Fibroblast of mammary gland (primary cell): ENCODE measurements at places on chromosomes 16 and 17.
A peak's percentile ranks its signal among the peaks of the same experiment; 100 is the strongest.

DNA sequence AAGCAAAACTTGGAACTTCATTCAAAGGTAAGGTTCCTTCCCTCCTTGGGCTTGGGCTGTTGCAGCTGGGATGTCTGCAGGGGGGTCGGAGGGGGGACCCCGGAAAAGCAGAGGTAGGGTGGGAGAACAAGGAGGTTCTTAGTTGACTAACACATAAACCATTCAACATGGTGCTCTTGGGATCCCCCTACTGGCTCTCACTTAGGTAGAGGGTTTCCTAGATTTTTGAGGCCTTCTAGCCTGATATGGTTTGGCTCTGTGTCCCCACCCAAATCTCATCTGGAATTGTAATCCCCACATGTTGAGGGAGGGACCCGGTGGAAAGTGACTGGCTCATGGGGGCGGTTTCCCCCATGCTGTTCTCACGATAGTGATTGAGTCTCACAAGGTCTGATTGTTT is 93.9 kb downstream of the RGS9 start:
- no peak for DNase-seq

- DNase-seq: no peak
Measured at GRCh38 chr16:85479972-85480726, 133.0 kb upstream of the GSE1 start.

GRCh38 chr16:22360963-22361659 is 13.3 kb downstream of the CDR2 start:
- DNase-seq: no peak

- DNase-seq: peak; percentile 98
Measured at GRCh38 chr16:11955713-11956123, 9.3 kb upstream of the TNFRSF17 start.

DNA sequence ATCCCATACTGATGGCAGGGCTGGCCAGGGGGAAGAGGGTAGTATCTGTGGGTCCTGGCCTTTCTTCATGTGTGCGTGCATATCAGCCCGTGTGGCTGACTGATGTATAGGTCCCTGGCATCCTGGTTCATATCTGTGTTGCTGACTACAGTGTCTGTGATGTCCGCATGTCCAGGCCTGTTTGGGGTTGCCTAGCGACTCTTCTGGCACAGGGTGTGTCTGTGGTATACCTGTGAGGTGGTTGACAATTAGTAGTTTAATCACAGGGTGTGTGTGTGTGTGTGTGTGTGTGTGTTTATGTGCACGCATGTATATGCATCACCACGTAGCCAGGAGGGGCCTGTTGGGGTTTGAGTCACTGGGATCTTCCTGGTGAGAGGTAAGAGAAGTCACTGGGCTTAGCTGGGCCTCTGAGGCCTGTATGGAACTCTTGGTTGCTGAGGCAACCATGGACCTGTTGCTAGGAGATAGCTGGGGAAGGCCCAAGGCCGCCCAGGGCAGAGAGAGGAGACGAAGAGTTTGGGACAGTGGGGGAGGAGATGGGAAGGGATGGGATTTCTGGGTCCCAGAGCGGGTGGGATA is 603 bp upstream of the TMEM95 start:
- peak; percentile 66 for DNase-seq

DNA sequence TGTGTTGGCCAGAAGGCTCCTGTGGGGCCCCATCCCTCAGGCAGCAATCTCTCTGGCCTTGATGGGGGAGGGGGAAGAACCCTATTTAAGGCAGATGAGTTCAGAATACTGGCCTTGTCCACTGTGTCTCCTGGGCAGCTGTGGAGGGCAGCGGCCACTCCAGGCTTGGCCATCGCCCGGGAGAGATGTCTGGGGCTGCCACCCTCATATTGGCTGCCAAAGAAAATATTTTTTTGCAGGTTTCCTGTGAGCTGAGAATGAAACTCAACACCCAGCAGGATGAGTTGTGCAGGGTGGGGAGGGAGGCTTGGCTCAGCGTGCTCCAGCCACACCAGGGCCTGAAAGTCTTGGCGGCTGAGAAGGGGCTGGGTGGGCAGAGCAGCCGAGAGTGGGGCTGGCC is 14.4 kb upstream of the TIMP2 start:
- no peak for DNase-seq

DNA sequence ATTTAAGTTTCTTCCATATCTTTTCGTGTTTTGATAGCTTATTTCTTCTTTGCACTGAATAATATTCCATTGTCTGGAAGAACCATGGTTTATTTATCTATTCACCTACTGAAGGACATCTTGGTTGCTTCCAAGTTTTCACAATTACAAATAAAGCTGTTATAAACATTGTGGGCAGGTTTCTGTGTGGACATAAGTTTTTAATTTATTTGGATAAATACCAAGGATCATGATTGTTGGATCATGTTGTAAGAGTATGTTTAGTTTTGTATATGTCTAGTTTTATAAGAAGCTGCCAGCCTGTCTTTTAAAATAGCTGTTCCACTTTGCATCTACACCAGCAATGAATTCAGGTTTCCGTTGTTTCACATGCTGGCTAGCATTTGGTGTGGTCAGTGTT is 339.4 kb downstream of the CDH11 start:
- no peak for DNase-seq

DNA sequence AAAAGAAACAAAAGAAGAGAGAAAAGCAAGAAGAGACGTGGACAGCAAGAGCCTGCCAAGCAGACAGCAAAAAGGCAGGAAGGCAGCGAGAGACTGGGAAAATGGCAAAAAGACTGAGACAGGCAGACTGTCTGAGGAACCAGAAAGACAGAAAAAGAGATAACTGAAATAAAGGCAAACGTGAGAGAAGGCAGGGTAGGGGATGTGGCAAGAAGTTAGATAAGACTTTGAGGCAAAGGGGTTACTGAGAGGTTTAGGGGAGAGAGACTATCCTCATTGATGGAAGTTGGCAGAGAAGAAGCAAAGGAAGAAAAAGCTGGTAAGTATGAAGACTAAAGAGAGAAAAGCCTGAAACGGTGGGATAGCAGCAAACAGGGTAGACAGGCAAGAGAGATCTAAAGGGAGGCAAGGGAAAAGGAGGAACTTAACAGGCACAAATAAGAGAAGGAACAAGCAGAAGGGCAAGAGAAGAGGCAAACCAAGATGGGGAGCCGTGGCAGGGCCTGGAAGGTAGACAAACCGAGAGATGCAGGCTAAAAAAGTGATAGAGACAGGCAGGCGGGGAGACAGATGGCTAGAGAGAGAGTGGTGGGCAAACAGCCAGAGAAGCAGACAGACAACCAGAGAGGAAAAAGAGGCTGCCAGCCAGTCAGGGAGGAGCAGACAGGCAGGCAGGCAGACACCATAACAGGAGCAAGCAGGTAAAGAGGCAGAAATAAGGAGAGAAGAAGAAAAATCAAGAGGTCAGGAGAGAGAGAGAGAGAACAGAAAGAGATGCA is 7.1 kb upstream of the CHD3 start:
- no peak for DNase-seq

- no peak for DNase-seq
Measured at GRCh38 chr17:37742116-37742761, 2.6 kb downstream of the HNF1B start.

GRCh38 chr17:62966426-62967204 is 580 bp downstream of the TANC2 start:
- peak; percentile 38 for DNase-seq

DNA sequence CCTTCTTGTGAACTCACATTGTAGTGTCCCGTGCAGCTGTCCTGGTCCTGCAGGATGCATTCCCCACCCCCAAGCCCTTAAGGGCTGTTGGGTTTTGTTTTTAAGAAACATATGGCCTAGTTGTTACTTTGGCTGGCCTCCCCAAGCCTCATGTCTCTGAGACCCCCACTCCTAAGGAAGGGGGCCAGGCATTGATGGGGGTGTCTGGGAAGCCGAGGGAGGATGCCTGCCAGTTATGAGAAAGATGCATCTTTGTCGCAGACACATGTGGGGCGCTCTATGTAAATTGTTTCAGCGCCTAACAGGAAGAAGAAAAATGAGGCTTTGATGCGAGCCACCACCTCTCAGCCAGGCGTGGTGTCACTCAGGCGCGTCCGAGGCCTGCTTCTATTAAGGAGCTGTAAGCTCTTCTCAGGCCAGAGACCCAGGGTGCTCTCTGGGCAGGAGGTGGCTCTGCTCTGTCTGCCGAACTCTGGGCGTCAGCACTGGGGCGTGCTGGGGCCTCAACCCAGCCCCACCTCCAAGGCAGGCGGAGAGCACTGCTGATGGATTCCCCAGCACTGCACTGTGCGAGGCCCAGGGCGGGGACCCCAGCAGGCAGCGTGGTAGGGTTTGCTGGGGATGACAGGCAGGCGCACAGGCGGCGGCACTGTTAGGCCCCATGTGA is 70.6 kb downstream of the SREBF1 start:
- no peak for DNase-seq

- DNase-seq: no peak
Measured at GRCh38 chr16:13300066-13300840, 398.9 kb downstream of the SHISA9 start.

- DNase-seq: no peak
Measured at GRCh38 chr16:81061871-81062608, 15.0 kb downstream of the C16orf46 start.

DNA sequence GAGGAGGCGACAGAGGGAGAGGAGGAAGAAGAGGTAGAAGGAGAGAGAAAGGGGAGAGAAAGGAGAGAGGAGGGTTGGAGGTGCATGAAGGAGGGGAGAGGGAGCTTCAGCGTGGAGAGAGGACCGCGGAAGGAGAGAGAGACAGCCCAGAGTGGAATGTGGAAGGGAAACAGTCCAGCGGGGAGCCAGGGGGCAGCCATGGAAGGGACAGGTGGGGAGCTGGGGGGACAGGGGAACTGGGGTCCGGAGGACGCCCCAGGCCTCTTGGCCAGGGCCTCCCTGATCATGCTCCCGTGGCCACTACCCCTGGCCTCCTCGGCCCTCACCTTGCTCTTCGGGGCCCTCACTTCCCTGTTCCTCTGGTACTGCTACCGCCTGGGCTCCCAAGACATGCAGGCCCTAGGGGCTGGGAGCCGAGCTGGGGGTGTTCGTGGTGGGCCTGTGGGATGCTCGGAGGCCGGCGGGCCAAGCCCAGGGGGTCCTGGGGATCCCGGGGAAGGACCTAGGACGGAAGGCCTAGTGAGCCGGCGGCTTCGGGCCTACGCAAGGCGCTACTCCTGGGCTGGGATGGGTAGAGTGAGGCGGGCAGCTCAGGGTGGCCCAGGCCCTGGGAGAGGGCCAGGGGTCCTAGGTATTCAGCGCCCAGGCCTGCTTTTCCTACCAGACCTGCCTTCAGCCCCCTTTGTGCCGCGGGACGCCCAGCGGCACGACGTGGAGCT is 759 bp downstream of the ASPHD1 start:
- no peak for DNase-seq

DNA sequence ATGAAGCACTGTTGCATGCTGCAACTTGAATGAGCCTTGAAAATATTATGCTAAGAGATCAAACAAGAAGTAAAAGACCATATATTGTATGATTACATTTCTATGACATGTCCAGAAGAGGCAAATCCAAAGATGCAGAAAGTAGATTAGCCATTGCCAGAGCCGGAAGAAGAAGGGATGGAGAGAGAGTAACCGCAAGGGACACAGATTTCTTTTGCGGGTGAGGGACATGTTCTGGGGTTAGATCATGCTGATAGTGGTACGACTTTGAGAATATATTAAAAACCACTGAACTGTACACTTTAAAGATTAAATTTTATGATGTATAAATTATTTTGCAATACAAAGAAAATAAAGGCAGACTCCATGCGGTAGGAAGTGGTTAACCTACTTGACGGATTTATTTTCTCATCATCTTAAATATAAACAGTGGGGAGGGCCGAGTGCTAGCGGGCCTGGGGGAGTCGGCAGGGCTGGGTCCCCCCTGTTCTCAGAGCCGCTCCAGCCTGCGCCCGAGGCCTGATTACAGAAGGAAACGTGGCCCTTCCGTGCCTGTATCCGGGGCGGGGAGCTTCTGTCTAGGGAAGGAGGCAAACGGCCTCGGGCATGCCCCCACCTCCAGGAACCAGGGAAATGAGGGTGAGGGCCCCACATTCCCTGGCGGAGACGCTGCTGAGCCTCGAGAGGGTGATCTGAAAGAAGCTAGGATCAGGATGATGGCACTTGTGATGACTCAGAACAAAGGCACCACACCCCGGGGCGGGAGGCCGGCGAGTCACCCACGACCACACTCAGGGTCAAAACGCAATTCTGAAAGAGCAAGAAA is 48.0 kb downstream of the SHCBP1 start:
- DNase-seq: peak; percentile 54

GRCh38 chr16:85969591-85969990 is 70.6 kb downstream of the IRF8 start:
- DNase-seq: no peak

DNA sequence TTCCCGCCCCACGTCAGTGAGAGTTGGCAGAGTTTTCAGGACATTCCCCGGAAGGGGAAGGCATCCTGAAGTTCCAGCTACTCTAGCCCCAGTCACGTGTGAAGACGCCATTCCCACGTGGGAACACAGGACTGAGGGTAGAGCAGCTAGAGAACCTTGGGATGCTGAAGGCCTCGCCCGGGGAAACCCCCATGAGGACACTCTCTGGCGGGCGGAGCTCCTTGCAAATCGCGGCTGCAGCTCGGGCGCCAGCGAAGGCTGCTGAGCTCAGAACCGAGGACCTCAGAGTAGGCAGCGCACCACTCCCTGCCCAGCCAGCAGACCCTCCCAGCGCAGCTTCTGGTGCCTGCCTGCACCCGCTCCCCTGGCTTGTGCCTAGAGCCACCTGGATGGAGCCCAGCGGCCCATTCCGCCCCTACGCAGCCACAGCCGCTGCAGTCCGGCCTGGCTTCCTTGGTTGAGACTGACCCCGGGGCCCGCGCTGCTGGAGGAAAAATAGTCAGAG is 51.9 kb downstream of the SHCBP1 start:
- DNase-seq: no peak

GRCh38 chr17:60970741-60971140 is 293.1 kb downstream of the BCAS3 start:
- no peak for DNase-seq

DNA sequence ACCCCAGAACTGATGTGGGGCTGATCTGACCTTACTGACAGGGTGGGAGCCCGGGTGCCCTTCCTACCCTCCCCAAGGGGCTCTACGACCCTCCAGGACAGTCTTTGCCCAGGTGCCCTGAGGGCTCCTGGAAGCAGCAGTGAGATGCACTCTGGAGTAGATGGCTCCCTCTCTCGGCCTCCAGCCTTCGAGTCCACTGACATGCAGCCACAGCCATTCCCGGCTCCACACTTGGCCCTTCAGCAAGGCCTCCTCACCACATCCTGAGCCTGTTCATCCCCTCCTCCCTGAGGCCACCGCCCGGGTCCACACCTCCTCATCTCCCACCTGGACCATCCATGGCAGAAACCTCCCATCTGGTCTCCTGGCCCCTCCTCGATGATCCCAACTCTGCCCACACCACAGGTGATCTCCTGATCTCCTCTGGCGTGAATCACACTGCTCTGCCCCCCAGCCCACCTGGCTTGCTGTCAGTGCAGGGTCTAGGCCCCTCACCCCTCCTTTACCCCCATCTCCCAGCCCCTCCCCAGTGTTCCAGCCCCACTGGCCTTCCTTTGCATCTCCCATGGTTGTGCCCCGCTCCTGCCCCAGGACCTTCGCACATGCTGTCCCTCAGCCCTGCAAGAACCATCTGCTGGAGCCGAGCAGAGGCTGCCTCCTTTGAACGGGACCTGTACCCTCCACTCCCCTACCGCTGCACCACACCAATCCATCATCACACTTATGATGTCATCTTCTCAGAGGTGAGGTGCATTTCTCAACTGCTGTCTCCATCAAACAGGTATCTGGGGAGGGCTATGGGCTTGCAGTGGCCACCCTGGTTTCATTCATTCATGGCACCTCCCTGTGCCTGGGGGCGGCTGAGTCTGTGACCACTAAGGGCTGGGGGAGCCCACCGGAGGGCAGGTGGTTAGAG is 44.7 kb downstream of the SOCS1 start:
- DNase-seq: no peak

GRCh38 chr16:2529061-2529931 is 1.9 kb downstream of the CEMP1 start:
- DNase-seq: no peak

GRCh38 chr16:20844588-20844987 is 38.3 kb downstream of the REXO5 start:
- DNase-seq: no peak
